ENCODE measurements at places on chromosomes 16 and 17.

DNA sequence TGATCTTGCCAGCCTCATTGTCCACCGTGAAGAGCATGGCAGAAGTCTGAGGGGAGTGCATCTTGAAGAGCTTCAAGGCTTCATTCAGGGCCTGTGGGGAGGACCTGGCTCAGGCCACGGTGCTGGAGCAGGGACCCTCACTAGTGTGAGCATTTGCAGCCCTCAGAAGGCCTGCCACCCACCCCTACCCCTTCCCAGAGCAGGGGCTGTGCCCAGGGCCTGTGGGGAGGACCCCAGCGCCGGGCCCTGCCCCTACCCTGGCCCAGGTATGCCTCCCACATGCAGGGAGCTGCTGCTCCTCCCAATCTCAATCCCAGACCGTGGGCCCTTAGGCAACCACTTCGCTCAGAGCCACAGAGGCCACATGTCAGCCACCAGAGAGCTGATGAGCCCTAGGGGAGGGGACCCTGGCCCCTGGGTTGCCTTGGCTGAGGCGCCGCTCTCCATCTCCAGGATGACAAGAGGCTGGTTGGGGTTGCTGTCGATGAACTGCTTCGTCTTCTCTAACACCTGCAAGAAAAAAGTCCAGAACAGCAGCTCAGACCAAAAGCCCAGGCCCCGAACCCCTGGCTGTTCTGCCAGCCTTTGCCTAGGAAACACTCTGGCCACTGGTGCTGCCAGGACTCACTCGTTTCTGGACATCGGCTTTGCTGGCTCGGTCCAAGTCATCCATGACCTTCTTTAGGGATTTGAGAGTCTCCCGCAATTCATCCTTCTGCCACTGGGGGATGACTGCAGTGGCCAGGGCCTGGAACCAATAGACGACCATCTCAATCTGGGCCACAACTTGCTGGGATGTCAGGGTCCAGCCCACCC lies 1.8 kb upstream of the EXOSC6 start:
- peak; percentile 32 for DNase-seq

GRCh38 chr17:60381958-60382357 lies 10.0 kb downstream of the USP32 start:
- DNase-seq = no peak

DNA sequence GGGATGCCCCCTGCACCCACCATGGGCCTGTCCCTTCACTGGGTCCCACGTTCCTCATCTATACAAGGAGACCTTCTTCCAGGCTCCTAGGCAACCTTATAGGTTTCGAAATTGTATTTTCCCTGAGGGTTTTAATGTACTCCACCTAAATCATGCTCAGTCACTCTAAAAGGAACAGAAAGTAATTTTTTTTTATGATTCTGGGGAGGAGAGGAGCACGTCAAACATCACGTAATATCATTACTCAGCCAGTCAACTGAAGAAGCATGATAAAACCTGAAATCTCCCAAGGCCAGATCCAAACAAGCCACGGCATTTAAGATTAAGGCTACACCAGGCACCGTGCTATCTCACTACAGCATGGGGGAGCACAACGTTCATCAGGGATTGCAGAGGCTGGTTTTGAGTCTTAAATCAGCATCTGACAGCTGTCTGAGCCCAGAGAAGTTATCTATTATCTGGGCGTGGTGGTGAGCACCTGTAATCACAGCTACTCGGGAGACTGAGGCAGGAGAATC lies 3.9 kb upstream of the TMEM114 start:
- DNase-seq = no peak

- no peak for DNase-seq
Observed at GRCh38 chr17:4480929-4481898, 17.5 kb upstream of the SPNS2 start.

DNA sequence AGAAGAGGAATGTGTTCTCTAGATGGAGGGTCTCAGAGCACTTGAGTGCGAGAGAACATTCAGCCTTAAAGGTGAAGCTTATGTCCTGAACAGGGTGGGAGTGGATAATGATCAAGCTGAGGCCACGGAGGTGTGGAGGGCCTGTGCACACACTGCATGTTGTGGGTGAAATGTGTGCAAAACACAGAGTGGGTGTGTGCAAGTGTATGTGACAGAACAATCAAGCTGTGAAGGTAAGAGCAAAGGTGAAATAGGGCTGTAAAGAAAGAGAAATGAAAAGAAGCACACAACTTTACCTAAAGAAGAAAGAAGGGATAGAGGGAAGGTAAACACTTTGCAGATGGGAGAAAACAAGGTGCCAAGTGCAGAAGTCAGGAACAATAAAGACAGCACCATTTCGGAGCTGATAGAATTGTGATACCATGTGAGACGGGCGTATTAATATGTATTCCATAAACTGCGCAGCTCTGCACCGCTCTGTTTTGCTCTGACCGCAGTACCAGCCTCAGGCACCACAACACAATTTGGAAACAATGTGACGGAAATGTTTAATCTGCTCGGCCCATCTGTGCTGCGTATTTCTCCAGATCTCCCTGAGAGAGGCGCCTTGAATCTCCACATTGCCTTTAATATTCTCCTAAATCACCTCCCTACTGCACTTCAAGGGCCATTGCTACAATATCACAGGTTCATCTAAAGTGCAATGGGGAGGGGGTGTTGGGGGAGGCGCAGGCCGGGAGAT lies 40.6 kb downstream of the SNX11 start:
- DNase-seq = no peak

DNA sequence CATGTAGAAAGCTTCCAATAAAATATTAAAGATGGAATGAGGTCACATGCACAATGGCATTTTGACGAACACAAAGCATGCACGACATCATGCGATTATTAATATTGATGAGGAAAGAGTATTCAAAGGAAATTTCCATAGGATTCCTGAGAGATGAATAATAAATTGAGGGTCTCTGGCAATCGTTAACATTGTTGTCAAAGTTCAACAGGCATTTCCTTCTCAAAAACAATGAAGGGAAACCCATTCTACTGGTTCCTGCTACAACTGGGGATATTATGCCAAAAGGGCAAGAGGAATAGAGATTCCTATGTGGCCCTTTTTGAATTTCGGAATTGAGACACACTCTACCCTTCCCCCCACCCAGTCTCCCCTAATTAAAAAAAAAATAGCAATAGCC lies 128.3 kb upstream of the NUDT7 start:
- DNase-seq = no peak

DNA sequence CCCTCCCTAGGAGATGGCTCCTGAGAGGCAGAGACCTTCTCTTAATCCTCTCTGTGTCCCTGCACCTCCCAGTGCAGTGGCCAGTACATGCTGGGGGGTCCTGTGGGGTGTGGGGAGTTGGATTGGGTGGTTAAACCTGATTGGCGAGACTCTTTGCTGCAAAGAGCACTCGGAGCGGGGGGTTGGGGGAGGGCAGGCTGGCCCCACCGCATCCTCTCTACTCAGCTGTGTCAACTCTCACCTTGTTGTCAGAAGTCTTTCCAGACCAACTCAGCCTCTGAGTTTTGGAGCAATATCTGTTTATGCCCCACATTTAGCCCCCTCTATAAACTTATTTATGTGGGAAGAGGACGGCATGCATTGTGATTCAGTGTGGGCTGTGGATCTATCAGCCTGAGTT lies 40.0 kb downstream of the SMARCE1 start:
- peak; percentile 33 for DNase-seq

DNA sequence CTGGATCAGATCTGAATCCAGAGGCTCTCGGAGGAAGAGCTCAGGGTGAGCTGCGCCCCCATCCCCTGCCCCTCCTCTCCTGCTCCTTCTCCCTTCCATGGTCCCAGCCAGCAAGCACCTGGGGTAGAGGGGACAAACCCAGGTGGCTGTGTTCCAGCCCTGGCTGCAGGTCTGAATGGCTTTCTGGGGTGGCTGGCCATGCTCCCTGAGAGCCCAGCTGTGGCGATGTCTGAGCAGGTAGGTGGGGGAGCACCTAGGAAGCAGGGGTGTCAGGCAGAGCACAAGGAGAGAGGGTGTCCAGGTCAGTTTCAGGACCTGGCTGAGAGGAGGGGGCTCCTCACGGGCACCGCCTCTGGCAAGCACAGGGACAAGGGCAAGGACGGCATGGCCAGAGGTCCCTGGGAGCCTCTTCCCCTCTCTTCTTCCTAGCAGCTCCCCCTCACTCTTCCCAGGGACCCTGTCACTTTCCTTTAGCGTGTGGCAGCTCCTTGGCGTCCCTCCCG lies 310.0 kb downstream of the SEC14L1 start:
- no peak for DNase-seq

GRCh38 chr17:74842599-74843351 lies 16.9 kb downstream of the GRIN2C start:
- no peak for DNase-seq

GRCh38 chr16:67865318-67865717 lies 7.5 kb upstream of the EDC4 start:
- DNase-seq = no peak

- no peak for DNase-seq
Observed at GRCh38 chr17:38815576-38816193, 9.4 kb downstream of the CWC25 start.

GRCh38 chr16:81937305-81938038 lies 73.8 kb downstream of the SDR42E1 start:
- DNase-seq = no peak

GRCh38 chr16:54194334-54194743 lies 92.2 kb downstream of the IRX3 start:
- DNase-seq = no peak

DNA sequence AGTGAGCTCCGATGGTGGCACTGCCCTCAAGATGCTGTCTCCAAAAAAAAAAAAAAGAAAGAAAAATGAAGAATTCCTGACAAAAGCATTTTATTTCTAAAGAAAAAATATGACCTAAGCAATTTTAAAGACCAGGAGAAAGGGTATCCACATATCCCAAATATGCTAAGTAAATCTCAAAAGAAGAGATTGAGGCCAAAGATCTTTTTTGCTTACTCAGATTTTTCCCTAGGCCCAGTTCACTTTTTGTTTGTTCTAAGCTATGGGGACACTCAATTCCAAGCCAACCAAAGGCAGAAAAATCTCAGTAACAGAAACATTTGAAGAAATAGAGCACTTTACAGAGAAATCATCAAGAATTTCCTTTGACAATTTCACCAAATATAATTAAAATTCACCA lies 150.8 kb downstream of the SOX9 start:
- DNase-seq = no peak

- peak; percentile 9 for DNase-seq
Observed at GRCh38 chr16:19898924-19899604, 14.4 kb upstream of the GPRC5B start.

DNA sequence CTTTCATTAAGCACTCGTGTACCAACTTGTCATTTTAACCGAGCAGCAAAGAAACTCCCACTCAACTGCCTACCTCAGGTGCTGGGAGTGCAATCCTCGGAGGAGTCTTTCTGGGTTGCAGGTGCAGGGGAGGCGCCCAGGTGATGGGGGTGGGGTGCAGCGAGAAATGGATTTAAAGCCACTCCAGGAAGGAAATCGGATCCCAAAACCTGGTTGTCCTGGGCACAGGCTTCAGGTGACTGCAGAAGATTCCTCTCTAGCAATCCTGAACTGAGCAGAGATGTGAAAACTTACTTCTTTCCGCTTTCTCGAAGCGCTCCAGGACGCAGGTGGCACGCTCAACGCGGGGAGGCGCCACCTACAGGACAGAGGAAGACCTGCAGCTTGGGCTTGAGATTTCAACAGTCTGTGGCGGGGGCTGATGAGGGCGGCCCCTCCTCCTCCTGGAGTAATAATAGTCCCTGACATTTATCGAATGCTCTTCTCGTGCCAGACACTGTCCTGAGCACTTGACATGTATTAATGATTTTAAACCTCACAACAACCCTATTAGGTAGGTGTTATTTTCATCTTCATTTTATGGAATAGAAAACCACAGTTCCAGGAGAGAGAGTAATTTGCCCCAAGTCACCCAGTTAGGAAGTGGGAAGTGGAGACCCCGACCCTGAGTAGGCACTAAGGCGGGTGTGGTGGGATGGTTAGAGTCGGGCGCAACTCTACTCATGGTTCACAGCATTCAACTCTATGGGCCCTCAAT lies 27.2 kb upstream of the SKAP1 start:
- DNase-seq = peak; percentile 67

DNA sequence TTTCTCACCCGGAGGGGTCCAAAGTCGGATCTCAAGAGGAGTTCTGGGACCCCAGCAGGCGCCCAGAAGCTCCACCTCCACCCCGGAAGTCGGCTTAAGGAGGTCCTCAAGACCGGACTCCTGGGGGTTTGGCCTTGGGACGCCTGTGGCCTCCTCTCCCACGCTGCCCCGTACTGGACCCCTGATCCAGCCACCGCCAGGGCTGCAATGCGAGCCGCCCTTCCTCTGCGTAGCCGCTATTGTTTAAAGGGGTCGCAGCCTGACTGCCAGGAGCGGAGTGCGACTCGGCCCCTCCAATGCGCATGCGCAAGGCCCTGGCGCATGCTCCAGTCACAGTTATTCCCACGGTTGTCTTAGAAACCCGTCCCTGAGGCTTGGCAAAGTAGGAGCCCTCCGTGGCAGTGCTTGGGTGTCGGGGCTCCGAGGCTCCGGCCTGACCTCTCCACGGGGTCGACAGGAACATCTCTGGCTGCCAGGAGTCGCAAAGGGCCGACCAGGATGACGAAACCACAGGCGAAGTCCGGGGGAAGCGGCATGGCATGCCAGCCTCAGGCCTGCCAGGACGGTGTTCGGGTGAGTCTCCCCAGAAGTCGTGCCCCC lies 719.0 kb downstream of the KCNJ18 start:
- DNase-seq = no peak

- no peak for DNase-seq
Observed at GRCh38 chr16:53056392-53056881, 1.6 kb downstream of the CHD9 start.

- no peak for DNase-seq
Observed at GRCh38 chr17:1883536-1883935, 53.7 kb downstream of the RPA1 start.

DNA sequence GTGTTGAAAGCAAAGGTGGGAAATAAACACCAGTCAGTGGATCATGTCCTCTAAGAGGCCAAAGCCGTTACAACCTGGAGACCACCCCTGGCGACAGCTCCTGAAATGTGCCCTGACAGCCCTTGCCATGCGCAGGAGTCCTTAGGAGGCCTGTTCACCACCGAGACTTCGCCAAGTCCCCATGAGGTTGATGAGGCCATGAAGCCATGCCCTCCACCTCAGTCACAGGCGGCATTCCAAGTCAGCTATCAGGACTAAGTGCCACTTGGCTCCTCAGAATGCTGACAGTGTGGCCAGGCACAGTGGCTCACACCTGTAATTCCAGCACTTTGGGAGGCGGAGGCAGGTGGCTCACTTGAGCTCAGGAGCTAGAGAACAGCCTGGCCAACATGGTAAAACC lies 27.1 kb downstream of the ADAM11 start:
- DNase-seq = no peak

GRCh38 chr16:69888005-69888590 lies 63.0 kb upstream of the CLEC18A start:
- DNase-seq = no peak

DNA sequence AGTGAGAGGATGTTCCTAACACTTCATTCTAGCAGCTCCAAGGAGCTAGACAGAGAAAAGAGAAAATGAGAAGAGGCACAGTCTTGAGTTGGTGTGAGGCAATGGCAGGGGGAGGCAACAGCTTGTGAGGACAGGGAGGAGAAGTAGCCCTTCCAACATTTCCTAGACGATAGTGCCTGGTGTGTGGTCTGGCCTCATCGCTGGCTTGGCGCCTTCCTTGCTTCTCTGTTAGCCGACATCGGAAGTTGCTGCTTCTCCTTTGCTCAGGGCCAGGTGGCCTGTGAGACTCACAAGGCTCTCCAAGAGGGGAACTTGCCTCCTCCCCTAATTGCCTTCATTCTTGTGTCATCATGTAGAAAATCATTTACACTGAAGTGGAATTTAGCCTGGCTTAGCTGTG lies 208.7 kb downstream of the MAP2K4 start:
- no peak for DNase-seq

All from T-helper 9 cell (primary cell).